ENCODE measurements at places on chromosomes 6 and 20. TPM values are rescaled to one million over a fixed set of nuclear protein-coding genes. Genes with fewer than 3 reads are reported as not detected.

SSTR4 gene
- total RNA-seq, result not detected

GRCh38 chr6:151917531-151918329 is 110.2 kb downstream of the ESR1 start:
- no peak for DNase-seq

GRCh38 chr6:46284475-46284874 is 113.7 kb upstream of the ENPP5 start:
- DNase-seq, result no peak

DNA sequence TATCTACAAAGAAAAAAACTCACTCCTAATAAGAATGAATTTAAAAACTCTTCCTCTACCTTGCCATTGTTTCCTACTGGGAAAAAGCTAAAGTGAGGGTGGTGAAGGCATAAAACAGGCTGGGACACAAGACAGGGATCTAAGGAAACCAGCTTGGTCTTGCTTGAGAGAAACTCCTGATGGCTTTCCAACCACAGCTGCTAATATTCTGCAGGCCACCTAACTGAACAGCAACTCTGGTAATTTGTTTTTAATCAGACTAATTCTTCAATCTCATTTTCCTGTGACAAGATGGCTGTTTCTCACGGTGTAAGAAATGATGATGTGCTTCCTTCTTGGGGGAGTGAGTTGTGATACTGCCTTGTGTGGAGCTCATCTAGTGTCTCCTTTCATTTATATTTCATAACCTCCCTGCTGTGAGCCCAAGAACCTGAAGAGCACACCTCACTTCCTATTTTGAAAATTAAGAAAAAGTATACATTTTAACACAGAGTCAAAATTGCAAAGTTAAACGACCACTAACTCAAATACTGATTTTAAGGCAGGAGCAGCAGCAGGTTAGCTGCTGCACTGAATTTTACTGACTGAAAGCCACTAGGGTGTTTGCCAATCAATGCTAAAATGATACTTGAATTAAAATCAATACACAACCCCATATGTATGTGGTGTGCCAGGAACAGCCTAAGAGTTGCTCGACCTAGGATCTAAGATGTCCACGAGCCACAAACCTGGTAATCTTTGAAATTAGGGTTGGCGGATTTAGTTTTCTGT is 58.0 kb downstream of the BACH2 start:
- no peak for DNase-seq

- DNase-seq, result no peak
These were observed 64.6 kb downstream of the VGLL2 start for GRCh38 chr6:117329926-117330325.

DNA sequence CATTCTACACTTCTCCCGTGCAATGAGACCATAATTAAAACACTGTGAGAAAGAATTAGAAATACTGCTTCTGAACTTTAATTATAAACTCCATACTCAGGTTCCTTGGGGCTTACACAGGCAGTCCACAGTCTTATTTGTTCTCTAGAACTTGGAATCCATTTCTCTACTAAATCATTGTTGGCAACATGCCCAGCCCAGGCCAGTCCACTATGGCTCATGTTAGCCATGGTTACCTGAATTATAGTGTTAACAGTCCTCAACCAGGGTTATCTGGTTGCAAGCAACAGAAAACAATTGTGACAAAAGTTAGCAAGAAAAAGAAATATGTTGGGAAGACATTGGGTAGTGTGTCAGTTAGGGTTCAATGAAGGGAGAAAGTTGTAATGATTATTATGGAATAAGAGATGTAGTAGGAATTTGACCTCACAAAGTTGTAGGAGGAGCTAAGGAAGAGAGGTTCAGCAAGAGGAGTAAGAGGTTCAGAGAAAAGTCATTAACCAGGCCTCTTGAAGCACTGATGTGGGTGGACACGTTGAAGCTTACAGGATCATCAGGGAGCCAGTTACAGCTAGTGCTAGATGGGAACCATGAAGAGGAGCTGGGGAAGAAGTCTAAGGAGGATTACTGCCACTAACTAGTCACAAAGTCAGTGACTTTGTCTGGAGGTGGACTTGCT is 352.5 kb upstream of the PRND start:
- DNase-seq, result no peak

GRCh38 chr6:123965894-123966293 is 162.2 kb downstream of the NKAIN2 start:
- DNase-seq, result no peak

DNA sequence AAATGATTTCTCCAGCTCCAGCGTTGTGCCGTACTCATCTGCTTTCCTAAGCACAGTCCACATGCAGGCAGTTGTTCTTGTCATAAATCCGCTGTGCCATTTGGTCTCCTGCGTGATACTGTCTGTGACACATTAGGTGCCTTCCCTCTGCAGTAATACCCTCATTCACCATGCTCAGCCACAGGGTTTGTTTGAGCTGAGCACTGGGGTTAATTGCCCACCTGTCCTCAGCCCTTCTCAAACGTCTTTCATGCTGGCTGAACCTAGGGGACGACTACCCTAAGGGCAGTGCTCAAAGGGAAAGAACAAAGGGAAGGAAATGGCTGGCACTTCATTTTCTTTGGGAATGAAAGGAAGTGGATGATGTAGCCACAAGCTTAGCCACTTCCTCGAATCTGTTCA is 64.2 kb upstream of the MYLIP start:
- DNase-seq, result no peak

DNA sequence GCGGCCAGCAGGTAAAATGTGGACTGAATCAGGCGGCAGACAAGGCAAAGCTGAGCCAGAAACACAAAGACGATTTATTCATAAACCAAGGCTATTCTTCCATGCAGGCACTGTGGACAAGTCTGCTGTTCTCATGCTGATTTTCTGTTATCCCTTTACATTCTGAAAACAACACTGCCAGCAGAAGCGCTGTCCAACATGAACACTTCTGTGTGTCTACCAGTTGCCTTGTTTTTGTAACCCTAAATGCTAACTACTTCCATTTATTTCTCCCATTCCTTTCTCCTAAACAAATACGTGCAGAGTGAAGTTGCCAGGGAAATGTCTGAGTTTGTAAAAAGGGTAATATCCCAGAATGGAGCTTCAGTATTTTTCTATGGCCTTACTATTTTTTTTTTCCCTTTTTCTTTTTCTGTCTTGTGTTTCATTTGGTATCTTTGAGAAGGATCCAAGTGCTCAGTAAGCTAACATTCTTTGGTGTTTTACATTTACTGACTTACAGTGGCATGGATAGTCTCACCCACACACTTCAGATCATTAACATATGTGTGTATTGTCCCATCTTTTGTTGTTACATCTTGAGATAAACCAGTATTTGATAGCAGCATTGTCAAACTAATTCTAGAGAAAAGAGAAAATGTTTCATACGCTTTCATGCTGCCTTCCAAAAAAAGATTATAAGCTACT is 1308.9 kb upstream of the MAP3K7 start:
- no peak for DNase-seq

GRCh38 chr6:112041535-112041934 is 12.4 kb upstream of the CCN6 start:
- DNase-seq, result no peak

DNA sequence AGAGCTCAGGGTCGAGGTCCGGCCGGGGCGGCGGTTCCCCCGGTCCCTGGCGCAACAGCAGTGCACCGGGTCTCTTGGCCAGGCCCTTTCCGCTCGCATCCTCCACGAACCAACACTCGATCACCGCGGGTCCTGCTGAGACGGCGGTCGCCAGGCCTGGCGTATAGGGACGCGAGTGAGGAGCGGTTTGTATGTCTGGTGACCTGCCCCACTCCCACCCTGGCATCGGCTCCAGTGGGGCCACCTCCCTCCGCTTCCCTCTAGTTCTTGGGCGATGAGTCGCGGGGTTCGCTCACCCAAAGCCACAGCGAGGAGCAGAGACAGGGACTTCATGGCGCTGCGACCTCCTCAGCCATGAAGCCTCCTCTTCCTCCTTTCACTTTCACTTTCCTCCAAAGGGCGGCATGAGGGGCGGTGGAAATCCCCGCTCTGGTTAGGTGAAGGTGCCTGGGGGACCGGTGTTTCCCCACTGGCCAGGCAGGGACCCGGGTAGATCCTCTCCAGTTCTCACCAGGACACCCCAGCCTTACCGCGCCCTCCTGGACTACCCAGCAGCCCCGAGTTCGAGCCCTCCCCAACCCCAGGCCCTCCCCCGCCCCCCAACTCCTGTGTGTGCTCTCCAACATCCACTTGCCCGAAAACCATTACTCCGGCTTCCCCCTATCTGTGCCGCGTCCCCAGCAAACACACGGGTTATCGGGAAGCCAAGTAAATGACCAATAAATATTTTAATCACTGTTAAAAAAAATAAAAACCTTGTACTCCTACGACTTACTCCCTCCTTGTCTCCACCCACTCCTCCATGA is at the start of gene TAPBP:
TSS of gene TAPBP (minus strand) at position 370 of the 806 bp plus-strand sequence. CDS start at position 333, 37 bp downstream.
- peak; percentile 73 for DNase-seq

GRCh38 chr6:165880686-165881085 is 217.6 kb upstream of the PDE10A start:
- DNase-seq, result no peak

DNA sequence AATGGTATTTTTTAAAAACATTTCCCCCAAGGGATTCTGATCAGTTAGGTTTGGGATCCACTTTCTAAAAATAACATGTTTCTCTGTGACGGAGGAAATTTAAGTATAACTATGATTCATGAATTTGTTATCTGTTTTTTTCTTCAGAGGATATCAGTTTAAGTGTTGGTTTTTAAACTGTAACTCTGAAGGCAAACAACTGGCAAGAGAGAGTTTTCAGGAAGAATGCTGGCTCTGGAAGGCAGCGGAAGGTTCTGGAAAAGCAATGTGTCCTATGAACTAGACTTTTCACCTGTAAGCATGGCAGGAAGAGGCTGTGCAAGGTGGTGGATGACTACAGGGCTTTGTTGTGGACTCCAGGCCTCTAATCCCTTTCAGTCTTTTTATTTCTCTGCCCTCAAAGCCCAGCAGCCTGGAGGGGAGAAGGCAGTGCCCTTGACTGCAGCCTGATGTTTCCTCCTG is 153.1 kb downstream of the GMPR start:
- no peak for DNase-seq

GRM1 gene
- 1.3 TPM for total RNA-seq

- DNase-seq, result no peak
These were observed 368.3 kb upstream of the SASH1 start for GRCh38 chr6:147974376-147974775.

- no peak for DNase-seq
These were observed 237.0 kb downstream of the LRFN2 start for GRCh38 chr6:40349901-40350746.

DNA sequence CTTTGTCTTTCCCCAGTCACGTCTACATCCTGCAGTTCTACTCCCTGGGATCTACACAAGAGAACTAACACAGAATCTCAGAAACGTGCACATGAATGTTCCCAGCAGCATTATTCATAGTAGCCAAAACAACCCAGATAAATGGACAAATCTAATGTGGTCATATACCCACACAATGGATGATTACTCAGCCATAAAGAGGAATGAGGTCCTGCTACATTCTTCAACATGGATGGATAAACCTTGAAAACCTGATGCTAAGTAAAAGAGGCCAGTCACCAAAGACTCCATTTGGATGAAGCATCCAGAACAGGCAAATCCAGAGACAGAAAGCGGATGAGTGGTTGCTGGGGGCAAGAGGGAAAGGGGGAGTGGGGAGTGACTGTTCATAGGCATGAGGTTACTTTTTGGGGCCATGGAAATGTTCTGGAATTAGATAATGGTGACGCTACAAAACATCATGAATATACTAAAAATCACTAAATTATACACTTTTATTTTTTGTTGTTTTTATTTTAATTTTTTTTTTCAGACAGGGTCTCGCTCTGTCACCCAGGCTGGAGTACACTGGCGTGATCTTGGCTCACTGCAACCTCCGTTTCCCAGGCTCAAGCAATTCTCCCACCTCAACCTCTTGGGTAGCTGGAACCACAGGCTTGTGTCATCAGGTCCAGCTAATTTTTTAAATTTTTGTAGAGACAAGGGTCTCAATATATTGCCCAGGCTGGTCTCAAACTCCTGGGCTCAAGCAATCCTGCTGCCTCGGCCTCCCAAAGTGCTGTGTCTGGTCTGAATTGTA is 50.8 kb upstream of the DSN1 start:
- no peak for DNase-seq

DNA sequence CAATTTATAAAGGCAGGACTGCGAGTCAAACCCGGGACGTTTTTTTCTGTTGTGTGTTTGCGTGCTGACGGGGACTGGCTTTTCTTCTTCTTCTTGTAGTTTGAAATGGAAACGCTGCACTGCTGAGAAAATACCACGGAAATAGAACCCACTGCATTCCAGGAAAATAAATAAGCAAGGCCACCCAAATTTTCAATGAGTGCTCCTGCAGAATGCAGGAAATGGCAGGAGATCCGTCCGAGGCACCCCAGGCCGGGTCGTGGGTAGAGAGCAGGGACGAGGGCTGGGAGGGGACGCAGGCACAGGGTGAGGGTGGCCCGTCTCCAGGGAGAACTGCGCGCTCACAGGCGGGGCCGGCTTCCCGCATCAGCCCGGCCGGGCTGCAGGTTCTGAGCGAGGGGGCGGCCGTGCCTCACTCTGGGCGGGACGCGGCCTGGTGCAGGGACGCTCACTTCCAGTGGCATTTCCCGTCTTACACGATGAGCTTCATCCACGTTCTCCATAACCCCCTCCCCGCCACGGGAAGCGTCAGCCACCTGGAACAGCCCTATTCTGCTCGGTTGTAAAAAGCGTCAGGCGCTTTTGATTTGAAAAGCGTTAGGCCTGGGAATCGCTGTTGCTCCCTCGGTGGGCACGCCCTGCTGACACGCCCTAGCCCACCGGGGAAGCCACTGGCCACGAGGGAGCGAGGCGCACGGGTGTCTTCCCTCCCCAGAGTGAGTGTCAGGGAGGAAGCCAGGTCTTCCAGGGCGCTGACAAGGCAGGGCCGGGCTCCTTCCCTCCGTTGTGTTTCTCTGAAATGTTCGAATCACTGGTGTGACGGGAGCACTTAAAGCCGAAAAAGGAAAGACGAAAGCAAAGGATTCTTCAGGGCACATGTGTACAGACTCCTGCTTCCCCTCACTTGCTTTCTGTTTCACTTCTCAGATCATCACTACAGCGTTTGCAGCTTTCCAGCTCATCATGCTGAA is 17.9 kb upstream of the EXOC2 start:
- DNase-seq, result peak; percentile 77

DNA sequence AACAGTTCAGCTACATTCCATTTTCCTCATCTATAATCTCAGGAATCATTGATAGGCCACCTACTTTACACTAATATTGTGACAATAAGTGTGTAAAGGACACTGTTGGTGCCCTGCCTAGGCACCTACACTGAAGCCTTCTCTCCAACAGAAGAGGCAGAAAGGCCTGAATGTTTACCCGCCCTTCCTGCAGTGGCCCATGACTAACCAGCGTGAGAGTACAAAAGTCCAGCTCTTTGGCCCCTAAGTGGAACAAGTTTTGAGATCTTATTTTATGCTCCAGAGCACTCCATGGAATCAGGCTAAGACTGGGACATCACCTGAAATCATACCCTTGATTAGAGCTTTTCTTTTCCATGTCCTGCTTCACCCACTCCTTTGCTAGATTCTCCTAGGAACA is 359.7 kb downstream of the ARHGAP18 start:
- no peak for DNase-seq

DNA sequence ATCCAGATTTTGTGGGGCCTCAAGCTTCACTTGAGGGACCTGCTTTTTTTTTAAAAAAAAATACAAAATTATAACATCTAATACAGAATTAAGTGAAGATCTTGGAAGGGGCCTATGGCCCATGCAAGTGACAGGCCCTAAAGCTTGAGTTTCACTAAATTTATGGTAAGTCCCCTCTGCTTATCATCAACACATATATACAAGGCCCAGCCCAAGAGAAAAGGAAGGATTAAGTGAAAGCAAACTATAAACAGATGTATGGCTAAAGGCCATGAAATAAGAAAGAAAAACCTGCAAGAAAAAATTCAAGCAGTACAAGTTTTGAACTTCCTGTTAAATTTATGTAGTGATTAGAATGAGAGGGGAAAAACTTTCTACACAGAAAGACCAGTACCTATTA is 86.8 kb downstream of the CDC40 start:
- DNase-seq, result no peak
